HCT116 (cell line): ENCODE measurements at places on chromosomes 1 and 21. TPM values are rescaled to one million over a fixed set of nuclear protein-coding genes. Genes with fewer than 3 reads are reported as not detected.
A peak's percentile ranks its signal among the peaks of the same experiment; 100 is the strongest.

- no peak overlapping the region for H3K27ac ChIP-seq
- no peaks in the 10 kb centered on the region for H3K27me3 ChIP-seq
- no peaks in the 10 kb centered on the region for H3K36me3 ChIP-seq
- H3K4me1 ChIP-seq: no peaks in the 10 kb centered on the region
Observed at GRCh38 chr1:245016700-245017099, 138.1 kb upstream of the KIF26B start.

- H3K27me3 ChIP-seq: no peaks in the 10 kb centered on the region
- no peaks in the 10 kb centered on the region for H3K36me3 ChIP-seq
- H3K4me3 ChIP-seq: no peak overlapping the region
Observed at GRCh38 chr21:43972850-43973633, 39.1 kb upstream of the TRAPPC10 start.

- no peaks in the 10 kb centered on the region for H3K27me3 ChIP-seq
- no peak for DNase-seq
- H3K4me1 ChIP-seq: peaks cover 17% of the 10 kb centered on the region
Observed at GRCh38 chr1:39642796-39643195, 3.4 kb upstream of the HEYL start.

DNA sequence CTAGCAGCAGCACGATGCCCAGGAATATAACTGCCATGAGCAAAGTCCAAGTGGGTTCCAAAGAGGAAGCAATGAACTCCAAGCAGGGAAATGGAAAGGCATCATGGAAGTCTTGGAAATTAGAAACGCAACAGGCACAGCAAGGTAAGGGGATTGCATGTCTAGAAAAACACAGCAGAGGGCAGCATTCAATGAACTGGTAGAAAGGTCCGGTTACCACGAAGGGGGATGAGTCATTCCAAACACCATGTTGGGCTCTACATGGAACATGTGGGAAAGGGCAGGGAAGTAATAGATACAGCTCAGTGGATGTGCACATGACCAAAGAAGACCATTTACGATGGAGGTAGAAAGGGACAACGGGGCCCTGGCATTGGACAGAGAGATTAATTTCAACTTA lies 36.4 kb downstream of the RXRG start:
- DNase-seq: peak; percentile 45
- H3K36me3 ChIP-seq: no peaks in the 10 kb centered on the region
- peaks cover 22% of the 10 kb centered on the region for H3K27me3 ChIP-seq
- H3K4me3 ChIP-seq: no peak overlapping the region
- no peak overlapping the region for H3K27ac ChIP-seq

- H3K27ac ChIP-seq: no peak overlapping the region
- DNase-seq: no peak
- no peak overlapping the region for H3K4me3 ChIP-seq
- H3K4me1 ChIP-seq: peaks cover 6% of the 10 kb centered on the region; the same call in 1 of the 2 replicates
- H3K36me3 ChIP-seq: no peaks in the 10 kb centered on the region
- peaks cover 12% of the 10 kb centered on the region; the same call in 1 of the 2 replicates for H3K27me3 ChIP-seq
Observed at GRCh38 chr1:116170721-116171589, 59.8 kb downstream of the MAB21L3 start.

The EPHX1 gene
- total RNA-seq: 44.6 TPM

The ZSCAN20 gene
- total RNA-seq: 9.0 TPM

GRCh38 chr1:183953031-183953430 lies 84.5 kb downstream of the COLGALT2 start:
- no peaks in the 10 kb centered on the region for H3K4me1 ChIP-seq
- DNase-seq: no peak
- no peak overlapping the region for H3K4me3 ChIP-seq
- H3K27me3 ChIP-seq: no peaks in the 10 kb centered on the region
- no peaks in the 10 kb centered on the region for H3K36me3 ChIP-seq

DNA sequence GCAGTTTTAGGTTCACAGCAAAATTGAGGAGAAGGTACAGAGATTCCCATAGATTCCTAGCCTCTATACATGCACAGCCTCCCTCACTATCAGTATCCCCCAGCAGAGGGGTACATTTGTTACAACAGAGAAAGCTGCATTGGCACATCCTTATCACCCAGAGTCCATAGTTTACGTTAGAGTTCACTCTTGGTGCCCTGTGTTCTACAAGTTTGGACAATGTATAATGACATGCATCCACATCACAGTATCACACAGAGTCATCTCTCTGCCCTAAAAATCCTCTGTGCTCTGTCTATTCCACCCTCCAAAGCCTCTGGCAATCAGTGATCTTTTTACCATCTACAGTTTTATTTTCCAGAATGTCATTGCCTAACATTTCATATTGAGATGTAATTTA lies 22.3 kb upstream of the RGS16 start:
- H3K27ac ChIP-seq: no peak overlapping the region
- no peaks in the 10 kb centered on the region for H3K27me3 ChIP-seq
- no peak for DNase-seq
- no peaks in the 10 kb centered on the region for H3K36me3 ChIP-seq
- no peak overlapping the region for H3K4me3 ChIP-seq

DNA sequence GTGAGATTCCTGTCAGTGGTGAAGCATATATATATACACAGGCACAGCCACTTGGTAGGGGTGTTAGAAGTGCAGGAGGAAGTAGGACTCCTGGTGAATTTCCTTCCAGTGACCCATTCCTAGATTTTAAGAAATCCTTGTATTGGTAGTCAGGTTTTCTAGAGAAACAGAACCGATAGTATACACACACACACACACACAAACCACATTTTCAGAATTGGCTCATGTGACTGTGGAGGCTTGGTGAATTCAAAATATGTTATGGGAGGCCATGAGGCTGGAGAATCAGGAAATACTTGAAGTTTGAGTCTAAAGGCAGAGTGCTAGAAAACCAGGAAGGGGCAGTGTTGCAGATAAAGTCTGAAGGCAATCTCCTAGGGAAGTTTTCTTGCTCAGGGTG lies 114.2 kb downstream of the FCRL5 start:
- H3K4me3 ChIP-seq: no peak overlapping the region
- DNase-seq: no peak
- peaks cover 37% of the 10 kb centered on the region for H3K27me3 ChIP-seq
- no peaks in the 10 kb centered on the region for H3K36me3 ChIP-seq
- H3K4me1 ChIP-seq: no peaks in the 10 kb centered on the region
- H3K27ac ChIP-seq: no peak overlapping the region

- H3K27ac ChIP-seq: no peak overlapping the region
- H3K4me1 ChIP-seq: 0 out of 2 replicates have a peak, but pooled peaks cover 3% of the 10 kb centered on the region
- H3K36me3 ChIP-seq: no peaks in the 10 kb centered on the region
- H3K4me3 ChIP-seq: no peak overlapping the region
Observed at GRCh38 chr1:205013683-205014367, 29.2 kb upstream of the CNTN2 start.

- H3K27me3 ChIP-seq: no peaks in the 10 kb centered on the region
- no peaks in the 10 kb centered on the region for H3K36me3 ChIP-seq
- DNase-seq: no peak
- H3K27ac ChIP-seq: peak overlapping the region; percentile 8; the same call in 1 of the 2 replicates
- H3K4me3 ChIP-seq: no peak overlapping the region
- H3K4me1 ChIP-seq: peaks cover 2% of the 10 kb centered on the region; the same call in 1 of the 2 replicates
Observed at GRCh38 chr1:30748098-30748698, 9.4 kb downstream of the LAPTM5 start.

DNA sequence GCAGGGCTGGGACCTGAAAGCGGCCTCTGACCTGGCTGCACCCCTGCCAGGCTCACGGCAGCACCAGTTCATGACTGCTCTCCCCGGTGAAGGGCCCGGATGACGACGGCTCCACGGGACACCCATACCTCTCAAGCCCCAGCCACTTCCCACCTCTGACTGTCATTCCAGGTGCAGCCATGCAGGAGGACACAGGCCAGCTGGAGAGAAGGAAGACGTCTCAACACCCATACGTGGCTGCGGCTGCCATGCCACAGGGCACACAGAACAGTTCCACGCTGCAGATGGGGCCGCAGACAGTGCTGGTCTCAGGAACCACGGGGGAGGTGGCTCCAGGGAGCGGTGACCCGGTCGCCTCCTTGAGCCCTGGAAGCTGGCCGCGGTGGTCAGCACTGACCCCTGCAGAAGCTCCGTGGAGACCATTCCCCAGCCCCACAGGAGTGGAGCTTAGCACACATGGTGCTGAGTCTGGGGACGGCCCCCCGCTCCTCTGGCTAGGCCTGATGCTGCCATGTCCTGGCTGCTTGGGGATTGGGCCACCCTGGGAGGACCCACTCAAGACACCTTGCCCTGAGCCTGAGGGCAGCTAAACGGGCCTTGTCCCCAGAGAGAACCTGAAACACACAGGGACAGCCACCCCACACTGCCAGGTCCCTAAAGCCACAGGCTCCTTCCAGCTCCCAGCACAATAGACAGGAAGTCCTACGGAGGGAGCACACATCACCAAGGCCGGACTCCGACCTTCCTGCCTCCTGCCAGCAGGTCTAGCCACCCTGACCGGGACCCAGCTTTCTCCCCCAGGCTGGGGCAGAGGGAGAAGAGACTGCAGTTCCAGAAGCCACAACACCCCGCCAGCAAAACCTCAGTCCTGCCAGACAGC lies 8.6 kb downstream of the WNT9A start:
- no peak overlapping the region for H3K27ac ChIP-seq
- no peaks in the 10 kb centered on the region for H3K27me3 ChIP-seq
- H3K36me3 ChIP-seq: no peaks in the 10 kb centered on the region
- DNase-seq: no peak
- H3K4me1 ChIP-seq: peaks cover 14% of the 10 kb centered on the region
- H3K4me3 ChIP-seq: no peak overlapping the region

- no peak overlapping the region for H3K27ac ChIP-seq
- no peak for DNase-seq
- H3K27me3 ChIP-seq: no peaks in the 10 kb centered on the region
- H3K4me3 ChIP-seq: no peak overlapping the region
- H3K36me3 ChIP-seq: no peaks in the 10 kb centered on the region
Observed at GRCh38 chr1:98653123-98653522, 8.4 kb upstream of the SNX7 start.

The G0S2 gene
- total RNA-seq: not detected

- H3K36me3 ChIP-seq: no peaks in the 10 kb centered on the region
- no peak for DNase-seq
- no peaks in the 10 kb centered on the region for H3K27me3 ChIP-seq
- H3K4me3 ChIP-seq: peak overlapping the region; percentile 65
- H3K27ac ChIP-seq: peak overlapping the region; percentile 50; the same call in 1 of the 2 replicates
- H3K4me1 ChIP-seq: peaks cover 17% of the 10 kb centered on the region
Observed at GRCh38 chr1:50976890-50977574, 7.0 kb downstream of the CDKN2C start.

The AIRE gene
- not detected for total RNA-seq

The SPATA21 gene
- total RNA-seq: not detected

DNA sequence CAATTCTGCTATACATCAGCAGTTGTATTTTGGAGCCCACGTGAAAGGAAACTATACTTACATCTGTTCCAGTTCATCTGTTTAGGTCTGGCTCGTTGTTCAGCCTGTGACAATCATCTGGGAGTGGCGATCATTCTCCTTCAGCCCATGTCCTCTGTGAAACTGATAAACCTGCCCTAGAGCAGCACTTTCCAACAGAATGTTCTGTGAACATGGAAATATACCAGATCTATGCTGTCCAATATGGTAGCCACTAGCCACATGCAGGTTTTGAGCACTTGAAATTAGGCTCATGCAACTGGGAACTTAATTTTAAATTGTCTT lies 24.5 kb upstream of the COQ8A start:
- no peak for DNase-seq
- H3K4me3 ChIP-seq: no peak overlapping the region
- H3K27me3 ChIP-seq: no peaks in the 10 kb centered on the region
- no peak overlapping the region for H3K27ac ChIP-seq
- no peaks in the 10 kb centered on the region; the same call in 1 of the 2 replicates for H3K36me3 ChIP-seq

The IQGAP3 gene
- total RNA-seq: 38.8 TPM
